ENCODE measurements at places on chromosomes 11 and 22.

DNA sequence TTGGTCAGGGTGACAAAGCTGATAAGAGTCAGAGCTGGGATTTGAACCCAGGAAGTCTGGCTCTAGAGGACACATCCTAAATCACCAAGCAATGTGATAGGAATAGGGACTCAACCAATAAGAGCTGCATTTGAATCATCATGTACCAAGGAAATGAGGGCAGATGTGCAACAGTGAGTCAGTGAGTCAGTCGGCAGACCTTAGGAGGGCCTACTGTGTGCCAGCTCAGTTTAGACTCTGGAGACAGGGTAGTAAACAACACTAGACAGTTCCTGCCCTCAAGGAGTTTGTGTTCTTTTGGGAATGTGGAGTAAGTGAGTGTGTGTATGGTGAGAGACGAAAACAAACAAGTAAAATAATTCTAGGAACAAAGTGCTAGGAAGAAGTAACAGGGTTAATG lies 11.2 kb downstream of the IL10RA start:
- DNase-seq: no peak

- DNase-seq: peak; percentile 36
Observed at GRCh38 chr11:43984519-43985385, 42.3 kb downstream of the C11orf96 start.

GRCh38 chr22:49663823-49664222 lies 163.8 kb downstream of the BRD1 start:
- DNase-seq: no peak

- DNase-seq: peak; percentile 77
Observed at GRCh38 chr11:1693327-1694063, 3.5 kb upstream of the KRTAP5-6 start.

DNA sequence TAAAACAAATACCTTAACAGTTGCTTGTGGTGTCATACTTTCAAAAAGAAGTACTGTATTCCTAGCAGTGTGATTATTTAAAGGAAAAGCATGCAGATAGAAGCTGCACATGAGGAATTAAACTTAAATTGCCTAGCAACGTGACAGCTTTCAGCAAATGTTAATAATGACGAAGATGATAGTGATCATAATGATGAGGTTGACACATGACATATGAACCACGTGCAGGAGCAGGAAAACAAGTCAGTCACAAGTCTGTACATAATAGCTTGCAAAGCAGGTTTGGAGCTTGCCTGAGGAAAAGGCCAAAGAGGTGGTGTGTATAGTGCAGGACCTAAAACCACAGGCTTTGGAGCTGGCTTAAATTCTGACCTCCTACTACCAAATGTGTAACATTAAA lies 30.6 kb upstream of the PIK3C2A start:
- DNase-seq: no peak

GRCh38 chr11:1307998-1308742 lies 1.3 kb downstream of the TOLLIP start:
- no peak for DNase-seq

DNA sequence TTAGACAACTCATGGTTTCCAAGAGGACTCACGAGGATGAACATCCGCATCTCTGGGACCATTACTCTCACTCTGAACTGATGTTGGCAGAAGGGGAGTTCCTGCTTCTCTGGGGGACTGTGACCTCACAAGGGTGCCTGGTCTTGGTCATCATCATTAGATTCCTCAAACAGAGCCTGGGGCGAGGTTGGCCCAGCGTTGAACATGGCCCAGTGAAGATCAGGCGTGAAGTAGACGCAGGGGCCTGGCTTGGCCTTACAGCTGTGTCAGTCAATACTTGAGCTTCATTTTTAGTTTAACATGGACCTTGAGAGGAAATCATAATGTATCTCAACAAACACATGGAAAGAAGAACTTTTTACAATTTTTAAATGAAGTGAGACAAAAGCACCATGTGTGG lies 617.1 kb downstream of the BRD1 start:
- DNase-seq: no peak

GRCh38 chr22:22164541-22165272 lies 79.9 kb upstream of the VPREB1 start:
- no peak for DNase-seq

DNA sequence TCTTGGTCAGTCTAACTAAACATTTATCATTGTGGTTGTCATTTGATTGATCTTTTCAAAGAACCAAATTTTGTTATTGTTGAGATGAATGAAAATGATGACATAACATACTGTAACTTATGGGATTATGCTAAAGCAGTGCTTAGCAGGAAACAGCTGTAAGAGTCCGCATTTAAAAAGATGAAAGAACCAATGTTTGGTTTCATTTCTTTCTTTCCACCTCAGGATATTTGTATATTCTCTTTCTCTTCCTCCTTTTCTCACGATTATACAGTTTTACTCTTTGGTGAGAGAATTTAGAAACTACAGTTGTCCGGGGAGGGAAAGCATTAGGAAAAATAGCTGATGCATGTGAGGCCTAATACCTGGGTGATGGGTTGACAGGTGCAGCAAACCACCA lies 23.1 kb downstream of the PIH1D2 start:
- DNase-seq: no peak

- no peak for DNase-seq
Observed at GRCh38 chr11:1854132-1854948, 1.5 kb downstream of the LSP1 start.

DNA sequence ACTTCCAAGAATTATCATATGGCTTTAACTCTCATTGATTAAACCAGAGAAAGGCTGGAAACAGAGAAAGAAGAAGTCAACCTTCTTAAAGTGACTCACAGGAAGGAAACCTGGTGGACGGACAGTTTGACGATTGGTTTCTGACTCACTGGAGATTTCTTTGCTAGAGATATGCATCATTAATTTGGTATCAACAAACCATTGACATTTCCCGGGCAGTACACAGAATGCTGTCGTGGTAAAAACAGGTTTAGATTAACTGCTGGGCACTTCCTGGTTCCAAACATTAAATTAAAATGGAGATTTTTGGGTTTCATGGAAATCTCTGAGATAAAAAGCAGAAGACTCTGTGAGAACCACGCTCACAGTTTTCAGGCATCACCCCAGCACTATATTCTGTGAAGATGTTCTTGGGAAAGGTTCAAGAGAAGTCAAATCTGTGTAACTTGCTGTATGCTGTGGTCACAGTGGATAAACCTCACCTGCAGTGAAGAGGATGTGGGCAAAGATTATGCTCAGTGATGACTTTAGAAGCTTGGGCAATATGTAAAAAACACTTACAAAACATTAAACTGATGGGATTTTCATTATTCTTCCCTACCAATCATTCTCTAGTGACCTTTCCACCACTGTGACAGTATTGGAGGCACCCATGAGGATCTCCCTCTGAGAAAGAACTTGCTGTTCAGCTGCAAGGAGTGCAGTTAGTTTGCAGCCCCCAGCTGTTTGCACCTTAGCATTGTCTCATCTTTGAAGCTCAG lies 61.1 kb upstream of the CD44 start:
- DNase-seq: no peak

- no peak for DNase-seq
Observed at GRCh38 chr11:72491001-72491400, 56.7 kb upstream of the CLPB start.

DNA sequence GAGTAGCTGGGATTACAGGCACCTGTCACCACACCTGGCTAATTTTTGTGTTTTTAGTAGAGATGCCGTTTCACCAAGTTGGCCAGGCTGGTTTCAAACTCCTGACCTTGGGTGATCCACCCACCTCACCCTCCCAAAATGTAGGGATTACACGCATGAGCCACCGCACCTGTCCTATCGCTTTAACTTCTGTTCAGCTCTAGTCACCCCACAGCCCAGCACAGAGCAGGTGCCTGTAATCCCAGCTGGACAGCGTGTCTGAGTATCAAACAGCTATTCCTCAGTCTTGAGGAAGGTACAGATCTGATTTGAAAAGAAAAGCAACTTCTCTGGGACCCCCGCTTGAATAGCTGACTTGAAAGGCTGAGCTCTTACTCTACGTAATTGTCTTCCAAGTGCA lies 149.1 kb downstream of the CTTN start:
- DNase-seq: no peak

GRCh38 chr22:32744176-32744959 lies 57.1 kb upstream of the TIMP3 start:
- DNase-seq: no peak

GRCh38 chr11:86460461-86461385 lies 86.0 kb downstream of the CCDC81 start:
- no peak for DNase-seq

DNA sequence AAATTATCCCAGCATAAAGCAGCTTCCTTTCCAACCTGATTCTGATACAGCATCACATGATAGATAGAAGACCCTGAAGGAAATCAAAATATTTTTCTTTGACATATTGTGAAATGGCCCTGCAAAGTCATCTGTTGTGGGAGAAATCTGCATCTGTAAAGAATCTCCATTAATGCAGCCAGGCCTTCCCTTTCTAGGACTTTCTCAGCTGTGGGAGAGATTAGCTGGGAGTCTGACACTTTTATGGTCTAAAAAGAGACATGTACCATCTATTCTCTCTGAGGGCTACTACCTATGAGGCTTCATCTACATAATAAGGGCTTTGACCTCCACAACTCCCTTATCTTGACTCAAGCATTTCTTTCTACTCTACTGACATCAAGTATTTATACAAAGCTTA lies 238.1 kb downstream of the SWAP70 start:
- no peak for DNase-seq

DNA sequence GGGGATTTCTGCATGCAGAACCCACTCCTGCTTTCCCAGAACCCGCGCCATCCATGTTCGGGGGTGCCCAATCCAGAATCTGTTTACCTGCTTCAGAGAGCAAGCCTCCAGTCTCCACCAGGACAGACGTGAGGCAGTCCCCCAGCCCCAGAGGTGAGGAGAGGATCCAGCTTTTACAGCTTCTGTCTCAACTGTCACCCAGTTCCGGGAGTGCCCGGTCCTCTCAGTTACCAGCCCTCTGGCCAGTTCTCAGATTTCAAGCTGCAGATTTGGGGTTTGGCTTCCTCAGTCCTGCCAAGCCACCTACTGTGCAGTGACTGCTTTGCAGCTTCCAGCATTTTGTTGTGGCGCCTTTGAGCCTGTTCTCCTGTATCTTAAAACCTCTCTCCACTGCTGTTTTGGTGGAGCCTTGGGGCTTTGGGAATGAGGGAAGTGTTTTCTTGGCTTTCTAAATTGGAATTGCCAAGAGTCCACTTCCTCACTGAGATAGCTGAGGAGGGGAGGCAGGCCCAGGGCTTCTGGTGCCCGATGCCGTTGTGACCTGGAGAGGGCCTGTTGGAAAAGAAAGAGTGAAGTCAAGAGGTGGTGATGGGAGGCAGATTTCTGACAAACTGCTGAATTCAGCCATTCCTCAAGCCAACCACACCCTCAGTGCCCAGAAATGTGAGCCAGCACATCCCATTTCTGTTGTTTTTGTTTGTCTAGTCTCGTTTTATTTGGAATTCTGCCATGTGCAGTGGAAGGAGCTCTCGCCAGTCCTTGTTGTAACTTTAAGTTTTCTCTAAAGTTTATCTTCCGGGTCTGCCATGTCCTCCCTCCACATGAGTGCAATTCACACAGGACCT lies 513.4 kb downstream of the TBC1D22A start:
- DNase-seq: peak; percentile 40

- no peak for DNase-seq
Observed at GRCh38 chr11:64932324-64932723, 3.4 kb downstream of the GPHA2 start.

- DNase-seq: no peak
Observed at GRCh38 chr11:110736171-110736553, 23.9 kb upstream of the ARHGAP20 start.

GRCh38 chr11:131964698-131965483 lies 594.5 kb downstream of the NTM start:
- DNase-seq: no peak

GRCh38 chr11:92920331-92920730 lies 49.1 kb upstream of the MTNR1B start:
- DNase-seq: no peak

GRCh38 chr11:16883174-16883573 lies 131.0 kb downstream of the PLEKHA7 start:
- DNase-seq: no peak

DNA sequence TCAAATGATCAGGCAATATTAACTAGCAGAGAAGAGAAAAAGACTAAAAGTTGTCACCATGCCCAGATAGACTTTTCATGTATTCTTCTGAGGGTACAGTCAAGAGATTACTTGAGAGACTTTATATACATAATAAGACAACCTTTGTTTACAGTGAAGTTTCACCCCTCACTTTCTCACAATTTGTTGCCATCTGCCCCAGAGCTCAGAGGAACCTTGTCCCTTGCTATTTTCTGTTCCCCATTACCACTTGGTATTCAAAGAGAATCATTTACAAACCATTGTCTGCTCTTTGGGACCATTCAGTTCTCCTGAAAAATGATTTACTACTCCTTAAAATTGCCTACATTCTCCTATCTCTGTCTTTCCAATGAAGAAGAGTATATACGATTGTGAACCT lies 544.6 kb downstream of the CNTN5 start:
- no peak for DNase-seq

- DNase-seq: no peak
Observed at GRCh38 chr11:103997082-103997481, 39.4 kb upstream of the DDI1 start.

- DNase-seq: no peak
Observed at GRCh38 chr11:119754656-119755355, 25.8 kb upstream of the NECTIN1 start.

- DNase-seq: no peak
Observed at GRCh38 chr22:39273950-39274887, 29.4 kb upstream of the PDGFB start.

- no peak for DNase-seq
Observed at GRCh38 chr22:48554893-48555572, 1272.6 kb downstream of the BRD1 start.

- DNase-seq: no peak
Observed at GRCh38 chr11:3195251-3196160, 23.1 kb downstream of the MRGPRG start.

DNA sequence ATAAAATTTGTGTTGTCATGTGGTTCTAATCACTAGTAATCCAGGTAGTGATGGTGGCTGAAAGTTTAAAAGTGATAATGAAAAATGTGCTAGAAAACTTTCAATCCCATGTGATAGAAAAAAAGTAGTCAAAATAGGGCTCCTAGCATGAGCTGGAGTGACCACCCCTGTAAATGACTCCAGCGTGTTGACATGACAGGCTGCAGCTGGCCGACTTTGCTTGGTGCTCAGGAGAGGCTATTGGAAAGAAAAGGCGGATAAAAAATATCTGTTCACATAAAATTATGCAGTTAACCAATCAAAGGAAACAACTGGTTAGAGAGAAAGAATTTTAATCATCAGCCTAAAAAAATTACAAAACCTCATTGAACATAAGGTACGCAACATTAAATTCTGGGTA lies 16.9 kb upstream of the MTCH2 start:
- DNase-seq: no peak

GRCh38 chr11:2347308-2347830 lies 29.7 kb upstream of the CD81 start:
- no peak for DNase-seq

- DNase-seq: no peak
Observed at GRCh38 chr11:61949169-61950034, 749 bp upstream of the BEST1 start.

- no peak for DNase-seq
Observed at GRCh38 chr11:73158356-73159051, 16.4 kb upstream of the FCHSD2 start.

- no peak for DNase-seq
Observed at GRCh38 chr22:36457688-36458450, 23.6 kb downstream of the TXN2 start.
